Activated naive CD4-positive, alpha-beta T cell treated with anti-CD3 and anti-CD28 coated beads, Interleukin-2, amount 50 U/mL, for 16 hours (primary cell): ENCODE measurements at places on chromosomes 2 and 18.
A peak's percentile ranks its signal among the peaks of the same experiment; 100 is the strongest.

GRCh38 chr2:215377283-215377682 lies 58.6 kb downstream of the FN1 start:
- DNase-seq, result no peak

GRCh38 chr2:54081574-54081973 lies 33.8 kb upstream of the ACYP2 start:
- no peak for DNase-seq

DNA sequence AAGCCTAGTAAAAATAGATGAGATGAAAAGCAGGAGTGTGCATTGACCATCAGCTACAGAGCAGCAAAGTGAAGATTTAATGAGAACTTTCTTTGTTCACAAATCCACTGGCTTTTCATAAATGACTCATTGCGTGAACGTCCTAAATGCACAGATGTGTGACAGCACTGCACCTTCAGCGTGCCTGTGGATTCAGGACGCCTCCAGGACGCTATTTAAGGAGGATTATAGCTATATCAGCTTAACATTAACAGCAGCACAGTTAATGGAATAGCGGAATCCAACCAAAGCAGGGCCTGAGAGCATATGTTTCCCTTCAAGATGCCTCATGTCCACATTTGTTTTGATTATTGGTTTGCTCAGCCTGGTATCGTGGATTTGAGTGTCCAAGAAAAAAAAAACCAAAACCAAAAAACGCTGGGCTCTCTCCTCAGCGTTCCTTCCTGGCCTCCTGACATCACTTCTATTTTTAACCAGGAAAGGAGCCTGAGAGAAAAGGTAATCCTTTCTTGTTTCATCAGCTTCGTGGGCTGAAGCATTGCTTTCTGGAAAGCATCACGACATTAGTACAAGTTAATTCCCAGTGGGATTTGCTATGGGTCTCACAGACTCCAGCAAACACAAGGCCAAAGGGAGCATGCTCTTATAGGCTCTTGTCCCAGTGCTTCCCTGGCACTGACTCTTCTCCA lies 447.0 kb upstream of the SMIM21 start:
- DNase-seq, result no peak

GRCh38 chr2:205405194-205405593 lies 277.1 kb upstream of the NRP2 start:
- no peak for DNase-seq

- DNase-seq, result no peak
Observed at GRCh38 chr18:33833842-33834241, 255.8 kb downstream of the ASXL3 start.

DNA sequence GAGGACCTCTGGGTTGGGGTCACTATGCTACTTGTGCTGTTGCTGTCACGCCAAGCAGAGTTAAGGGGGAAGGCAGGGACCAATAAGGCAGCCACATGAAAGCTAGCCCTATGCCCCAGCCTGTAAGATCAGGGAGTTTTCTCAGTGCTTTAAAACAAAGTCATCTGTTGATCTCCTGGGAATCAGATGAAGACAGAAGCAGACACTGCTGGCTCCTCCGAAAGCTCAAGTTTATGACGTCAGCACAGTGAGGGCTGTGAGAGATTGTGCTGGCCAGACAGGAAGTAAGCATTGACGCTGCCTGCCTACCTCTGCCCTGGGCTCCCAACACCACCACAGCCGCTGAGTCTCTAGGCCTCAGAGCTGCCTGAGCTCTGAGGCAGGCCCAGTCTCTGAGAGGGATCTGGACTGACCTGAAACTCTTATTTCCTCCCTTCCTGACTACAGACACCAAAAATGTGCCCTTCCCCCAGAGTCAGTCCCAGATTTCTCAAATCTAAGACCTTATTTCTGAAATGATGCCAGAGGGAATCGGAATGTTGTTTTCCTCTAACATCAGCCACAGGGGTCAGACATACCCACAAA lies 118.1 kb upstream of the EPAS1 start:
- peak; percentile 25 for DNase-seq

- no peak for DNase-seq
Observed at GRCh38 chr18:64132871-64133270, 16.0 kb downstream of the LINC00305 start.

DNA sequence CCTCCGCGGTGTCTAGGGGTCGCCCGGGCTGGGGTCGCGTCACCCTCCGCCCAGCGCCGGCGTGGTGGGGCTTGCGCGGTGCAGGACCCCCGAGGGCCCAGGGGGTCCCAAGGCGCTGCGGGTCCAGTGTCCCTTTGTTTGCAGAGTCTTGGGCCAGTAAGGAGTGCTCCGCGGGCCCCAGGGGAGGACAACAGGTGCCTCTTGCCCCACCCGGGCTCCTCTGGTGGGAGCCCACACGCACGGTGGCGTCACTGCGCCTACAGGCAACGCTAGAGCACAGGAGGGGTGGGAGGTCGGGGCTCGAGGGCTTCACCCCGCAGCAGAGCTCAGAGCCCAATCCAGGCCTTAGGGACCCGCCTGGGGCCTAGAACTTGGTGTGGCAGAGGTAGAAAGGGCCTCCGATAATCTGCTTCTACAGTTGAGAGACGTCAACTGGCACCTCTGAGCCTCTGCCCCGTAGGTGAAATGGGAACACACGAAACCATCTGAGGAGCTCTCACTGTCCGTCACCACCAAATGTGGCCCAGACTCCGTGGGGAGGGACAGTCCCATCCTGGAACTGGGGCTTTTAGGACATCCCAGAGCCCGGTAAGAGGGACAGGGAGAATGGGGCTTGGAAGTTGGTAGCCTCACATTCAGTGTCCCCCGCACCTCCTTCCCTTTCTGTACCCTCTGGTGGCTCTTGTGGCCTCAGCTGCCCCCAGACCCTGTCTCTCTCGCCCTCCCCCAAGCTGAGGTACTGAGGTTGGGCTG lies 1.4 kb downstream of the ARID5A start:
- peak; percentile 62 for DNase-seq

DNA sequence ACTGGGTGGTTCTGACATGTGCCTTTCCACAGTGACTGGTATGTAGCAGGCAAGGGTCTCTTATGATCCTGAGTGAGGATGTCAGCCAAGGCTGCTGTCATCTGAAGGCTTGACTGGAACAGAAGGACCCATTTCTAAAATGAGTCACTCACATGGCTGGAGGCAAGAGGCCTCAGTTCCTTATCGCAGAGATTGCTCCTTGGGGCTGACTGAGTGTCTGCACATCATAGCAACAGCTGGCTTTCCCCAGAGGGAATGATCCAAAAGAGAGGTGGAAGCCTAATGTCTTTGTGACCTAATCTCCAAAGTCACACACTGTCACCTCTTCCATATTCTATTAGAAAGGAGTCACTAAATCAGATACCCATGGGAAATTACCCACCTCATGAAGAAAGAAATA lies 114.0 kb downstream of the NEDD4L start:
- no peak for DNase-seq

GRCh38 chr2:11571170-11571569 lies 37.3 kb downstream of the GREB1 start:
- no peak for DNase-seq

- no peak for DNase-seq
Observed at GRCh38 chr2:228503731-228504130, 322.2 kb upstream of the SPHKAP start.

DNA sequence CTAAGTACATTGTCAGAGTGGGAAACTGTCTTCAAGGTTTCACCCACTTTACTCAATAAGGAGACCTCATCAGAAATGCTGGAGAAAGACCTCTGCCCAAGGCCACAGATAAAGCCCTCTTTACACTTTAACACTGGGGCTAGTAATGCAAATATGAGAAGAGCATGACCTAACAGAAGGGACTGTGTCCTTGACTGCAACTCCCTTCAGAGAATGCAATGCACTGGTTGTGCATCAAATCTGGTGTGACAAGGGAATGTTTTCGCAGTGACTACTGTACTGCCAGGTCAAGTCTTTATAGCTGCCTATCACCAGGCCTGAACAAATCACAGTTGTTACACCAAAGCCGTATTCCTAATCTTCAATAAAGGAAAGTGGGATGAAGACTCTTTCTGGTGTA lies 28.6 kb downstream of the CDH19 start:
- no peak for DNase-seq

GRCh38 chr2:120879431-120880295 lies 144.0 kb downstream of the GLI2 start:
- no peak for DNase-seq

GRCh38 chr18:61398961-61399705 lies 65.9 kb downstream of the CDH20 start:
- DNase-seq, result no peak

GRCh38 chr2:181648478-181649155 lies 8.3 kb downstream of the CERKL start:
- no peak for DNase-seq

GRCh38 chr2:180962727-180963314 lies 17.6 kb upstream of the UBE2E3 start:
- DNase-seq, result no peak

- DNase-seq, result no peak
Observed at GRCh38 chr2:226312155-226312554, 487.5 kb downstream of the IRS1 start.

- DNase-seq, result no peak
Observed at GRCh38 chr2:187478719-187479118, 30.7 kb upstream of the CALCRL start.

DNA sequence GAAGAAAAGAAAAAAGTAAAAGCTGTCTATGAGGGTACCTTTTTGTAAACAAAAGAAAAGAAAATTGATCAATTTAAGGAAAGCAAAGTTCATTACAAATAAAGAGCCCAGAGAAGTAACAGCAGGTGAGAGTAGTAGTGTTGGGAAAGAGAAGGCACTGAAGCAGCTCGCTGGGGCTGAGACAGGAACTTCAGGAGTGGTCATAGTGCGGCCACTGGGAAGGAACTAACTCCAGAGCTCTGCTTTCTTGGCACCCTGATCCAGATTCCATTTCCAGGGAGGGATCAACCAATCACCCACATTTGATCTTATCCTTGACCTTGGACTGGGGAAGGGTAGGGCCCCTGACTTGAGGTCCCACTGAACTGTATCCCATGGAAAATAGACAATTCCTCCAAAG lies 617.6 kb downstream of the CPS1 start:
- DNase-seq, result no peak

DNA sequence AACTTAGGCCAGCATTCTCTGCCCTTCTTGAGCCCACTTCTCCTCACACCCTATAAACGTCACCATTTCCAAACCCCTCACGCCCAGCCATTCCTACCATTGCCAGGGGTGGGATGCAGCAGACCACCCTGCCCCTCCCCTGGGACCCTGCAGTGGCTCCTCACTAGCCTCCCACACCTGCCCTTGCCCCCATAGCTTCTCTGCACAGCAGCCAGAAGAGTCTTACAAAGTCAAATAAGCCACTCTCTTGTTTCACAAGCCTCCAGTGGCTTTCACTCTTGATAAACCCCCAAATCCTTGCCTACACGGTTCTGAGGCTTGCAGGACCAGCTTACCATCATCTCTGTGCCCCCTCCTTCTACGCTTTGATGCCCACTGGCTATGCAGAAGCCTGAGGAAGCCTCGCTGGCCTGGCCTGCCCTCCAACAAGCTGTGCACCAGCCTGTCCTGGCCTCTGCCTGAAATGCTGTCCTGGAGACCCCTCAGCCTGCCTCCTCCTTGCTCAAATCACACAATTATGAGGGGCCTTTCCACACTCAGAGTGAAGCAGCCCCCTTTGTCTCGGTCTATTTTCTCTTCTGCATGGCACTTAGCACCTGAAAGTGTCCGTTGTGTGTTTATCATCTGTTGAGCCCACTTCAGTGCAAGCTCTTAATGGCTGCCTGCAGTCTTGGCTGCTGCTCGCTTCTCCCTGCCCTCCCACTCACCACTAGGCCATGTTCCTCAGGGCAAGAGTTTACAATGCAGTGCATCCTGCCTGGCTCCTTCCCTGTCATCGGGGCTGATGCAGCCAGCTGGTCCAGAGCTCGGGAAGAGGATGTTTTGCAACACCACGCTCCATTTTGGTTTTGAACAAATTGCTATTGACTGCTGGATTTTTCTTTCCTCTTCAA lies 82.6 kb upstream of the RGPD5 start:
- no peak for DNase-seq

DNA sequence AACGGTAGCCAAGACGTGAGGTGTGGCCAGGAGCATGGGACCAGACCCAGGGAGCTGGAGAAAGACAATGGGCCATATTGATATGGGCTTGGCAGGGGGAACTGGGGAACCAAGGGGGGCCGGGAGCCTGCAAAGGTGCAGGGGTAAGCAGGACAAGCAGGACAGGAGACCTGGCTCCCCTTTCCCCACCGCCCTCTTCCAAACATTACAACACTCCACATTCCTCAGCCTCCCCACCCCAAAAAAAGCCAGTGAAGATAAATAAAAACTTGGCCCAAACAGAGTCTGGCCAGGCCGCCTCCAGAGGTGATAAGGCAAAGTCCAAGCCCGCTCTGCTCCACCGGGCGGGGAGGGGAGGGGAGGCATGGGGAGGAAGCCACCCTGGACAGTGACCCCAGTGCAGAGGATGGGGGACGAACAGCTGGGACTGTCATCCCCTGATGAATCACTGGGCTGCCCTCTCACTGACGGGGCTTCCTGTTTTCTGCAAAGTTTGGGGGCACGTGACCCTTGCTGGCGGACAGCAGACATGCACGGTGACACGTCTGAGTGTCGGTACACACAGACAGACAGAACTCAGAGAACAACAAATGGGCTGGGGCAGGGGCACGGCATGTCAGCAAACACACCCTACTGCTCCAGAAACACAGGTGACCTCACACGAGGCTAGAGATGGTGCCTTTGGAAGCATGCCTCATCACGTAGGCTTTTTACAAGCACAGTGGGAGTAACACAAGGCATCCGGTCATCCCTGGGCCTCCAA lies 100.2 kb downstream of the TNS1 start:
- no peak for DNase-seq

GRCh38 chr18:60898111-60898510 lies 435.1 kb upstream of the CDH20 start:
- no peak for DNase-seq

DNA sequence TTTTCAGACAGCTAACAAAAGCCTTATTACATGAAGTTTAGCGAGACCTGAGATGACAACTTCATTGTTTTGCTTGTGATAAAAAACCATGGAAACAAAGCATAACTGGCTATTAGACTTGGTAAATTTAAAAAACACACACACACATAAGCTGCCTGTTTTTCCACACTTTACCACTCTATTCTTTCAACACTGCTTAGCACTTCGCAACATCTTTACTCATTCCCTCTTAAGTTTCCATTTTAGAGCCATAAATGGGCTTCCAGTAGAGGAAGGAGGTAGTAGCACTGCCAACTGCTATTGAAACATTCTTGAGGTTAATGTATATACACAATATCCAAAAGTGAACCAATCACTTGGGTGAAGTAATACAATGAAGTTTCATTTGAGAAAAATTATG lies 54.1 kb downstream of the BAZ2B start:
- DNase-seq, result no peak

DNA sequence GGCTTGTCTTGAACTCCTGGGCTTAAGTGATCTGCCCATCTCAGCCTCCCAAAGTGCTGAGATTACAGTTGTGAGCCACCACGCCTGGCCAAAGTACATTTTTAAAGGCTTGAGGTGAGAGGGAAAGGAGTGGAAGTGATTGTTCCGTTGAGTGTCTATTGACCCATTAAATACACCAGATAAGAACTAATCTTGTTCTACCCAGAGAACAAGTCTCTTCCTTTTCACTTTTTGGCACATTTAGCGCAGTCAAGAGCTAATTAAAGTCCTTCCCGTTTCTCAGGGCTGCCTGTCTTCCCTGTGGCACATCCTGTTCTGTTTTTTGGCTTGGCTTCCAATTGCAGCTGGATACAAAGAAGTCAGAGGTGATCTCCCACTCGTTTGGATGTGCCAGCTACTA lies 172.3 kb downstream of the ALPK2 start:
- DNase-seq, result no peak
